Neural crest cell (in vitro differentiated cells): ENCODE measurements at places on chromosomes 1 and 21.

GRCh38 chr1:234585330-234586055 is 24.5 kb downstream of the IRF2BP2 start:
- no peak for DNase-seq

DNA sequence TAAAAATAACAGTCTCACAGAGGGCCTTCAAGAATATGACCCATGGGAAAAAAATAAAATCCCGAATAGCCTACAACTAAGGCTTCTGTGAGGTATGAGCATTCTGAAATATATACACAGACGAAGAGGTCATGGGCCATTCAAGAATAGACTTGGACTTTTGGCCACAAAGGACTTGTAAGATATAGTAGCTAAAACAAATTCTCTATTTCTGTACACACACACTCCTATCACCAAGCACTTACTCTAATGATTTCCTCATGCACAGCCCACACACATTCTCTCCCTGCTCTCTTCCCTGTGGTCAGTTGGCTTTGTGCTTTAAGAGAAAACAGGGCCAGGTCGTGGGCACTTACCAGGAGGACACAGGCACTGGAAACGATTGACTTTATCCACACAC is 69.7 kb upstream of the ADAM30 start:
- DNase-seq, result no peak

- no peak for DNase-seq
These were observed 3.8 kb upstream of the RYR2 start for GRCh38 chr1:237038211-237038610.

DNA sequence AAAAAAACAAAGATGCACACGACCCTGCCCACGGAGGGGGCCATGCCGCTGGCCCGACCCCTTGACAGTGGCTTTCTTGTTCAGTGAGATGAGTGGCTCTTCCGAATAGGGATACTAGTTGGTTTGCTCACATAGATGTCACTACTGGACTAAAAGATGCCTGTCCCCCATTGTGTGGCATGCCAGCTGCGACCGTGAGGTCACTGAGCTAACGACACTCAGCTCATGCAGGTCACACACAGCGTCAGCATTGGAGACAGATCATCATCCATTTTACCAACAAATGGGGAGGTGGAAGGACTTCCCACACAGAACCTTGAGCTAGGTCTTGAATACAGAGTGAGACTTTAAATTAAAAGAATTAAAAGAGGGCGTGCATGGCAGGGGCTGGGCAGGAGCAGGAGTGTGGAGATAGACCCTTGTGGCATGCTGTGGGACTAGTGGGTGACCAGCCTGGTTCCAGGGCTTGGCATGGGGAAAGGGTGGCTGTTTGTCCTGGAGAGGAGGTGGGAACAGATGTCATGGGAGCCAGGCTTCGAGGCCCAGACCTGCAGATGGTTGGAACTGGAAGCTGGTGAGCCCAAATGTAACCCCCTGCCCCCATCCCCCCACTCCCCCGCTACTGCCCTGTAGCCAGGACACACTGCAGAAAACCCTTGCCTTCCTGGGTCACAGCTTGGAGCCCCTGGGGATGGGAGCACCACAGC is 12.4 kb downstream of the SLC1A7 start:
- DNase-seq, result no peak

- no peak for DNase-seq
These were observed 95.5 kb upstream of the CD34 start for GRCh38 chr1:208006258-208006920.
